ENCODE measurements at places on chromosomes 5 and 9.

DNA sequence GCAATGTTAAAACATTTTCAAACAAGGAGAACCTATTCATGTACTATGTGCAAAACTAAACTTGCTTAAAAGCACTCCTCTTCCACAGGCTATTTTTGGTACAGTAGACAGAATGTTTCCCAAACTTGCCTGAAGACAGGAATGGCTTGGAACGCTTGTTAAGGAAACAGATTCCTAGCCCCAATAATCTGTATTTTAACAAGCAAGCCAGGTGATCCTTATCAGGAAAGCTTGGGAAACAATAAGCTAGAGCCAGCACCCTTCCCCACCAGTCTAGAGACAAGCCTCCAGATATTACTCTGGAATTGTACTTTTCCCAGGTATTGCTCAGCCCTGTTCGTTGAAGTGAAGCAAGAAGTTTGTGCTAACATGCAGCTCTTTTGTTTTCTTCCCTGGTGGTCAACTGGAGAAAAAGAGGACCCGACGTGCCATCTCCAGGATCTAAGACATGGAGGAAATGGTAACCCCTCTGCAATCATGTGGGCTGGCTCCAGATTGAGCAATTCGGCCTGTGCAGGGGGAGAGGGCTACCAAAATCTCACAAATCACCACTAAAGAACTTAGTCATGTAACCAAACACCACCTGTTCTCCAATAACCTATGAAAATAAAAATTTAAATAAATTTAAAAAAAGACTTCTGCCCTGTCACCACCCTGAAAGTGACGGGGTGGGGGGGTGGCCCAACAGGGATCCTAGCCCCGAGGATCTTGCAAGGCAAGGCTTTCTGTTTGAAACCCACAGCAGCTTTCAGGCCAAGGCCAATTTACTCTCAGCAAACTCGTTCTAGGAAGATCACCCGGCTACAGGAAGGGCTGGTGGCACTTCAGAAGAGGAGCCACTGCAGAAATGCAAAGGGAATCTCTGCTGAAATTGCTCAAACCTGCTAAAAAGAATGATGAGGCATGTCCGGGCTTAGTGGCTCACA is 48.6 kb downstream of the SHB start:
- DNase-seq: no peak

- no peak for DNase-seq
Observed at GRCh38 chr5:104186100-104186499, 623.5 kb upstream of the NUDT12 start.

DNA sequence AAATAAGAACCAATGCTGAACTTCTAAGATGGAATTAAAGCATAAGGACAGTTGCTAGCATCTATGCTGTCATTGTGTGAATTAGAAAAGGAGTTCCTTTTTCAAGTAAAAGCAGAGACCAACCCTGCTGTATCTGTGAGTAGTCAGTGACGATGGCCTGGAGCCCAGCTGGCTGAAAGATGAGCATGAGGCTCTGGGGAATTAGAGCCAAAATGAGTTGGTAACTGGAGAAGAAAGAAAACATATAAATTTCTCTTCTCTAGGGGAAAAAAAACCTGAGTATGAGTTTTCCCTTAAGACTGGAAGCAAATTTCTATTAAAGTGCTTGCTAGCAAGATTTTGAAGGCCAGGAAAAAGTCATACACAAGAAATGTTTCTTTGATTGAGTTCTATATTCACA is 1.6 kb upstream of the SPZ1 start:
- peak; percentile 53 for DNase-seq

- no peak for DNase-seq
Observed at GRCh38 chr9:75454891-75455290, 366.6 kb downstream of the OSTF1 start.

GRCh38 chr9:126704157-126704891 is 90.6 kb downstream of the LMX1B start:
- peak; percentile 50 for DNase-seq

DNA sequence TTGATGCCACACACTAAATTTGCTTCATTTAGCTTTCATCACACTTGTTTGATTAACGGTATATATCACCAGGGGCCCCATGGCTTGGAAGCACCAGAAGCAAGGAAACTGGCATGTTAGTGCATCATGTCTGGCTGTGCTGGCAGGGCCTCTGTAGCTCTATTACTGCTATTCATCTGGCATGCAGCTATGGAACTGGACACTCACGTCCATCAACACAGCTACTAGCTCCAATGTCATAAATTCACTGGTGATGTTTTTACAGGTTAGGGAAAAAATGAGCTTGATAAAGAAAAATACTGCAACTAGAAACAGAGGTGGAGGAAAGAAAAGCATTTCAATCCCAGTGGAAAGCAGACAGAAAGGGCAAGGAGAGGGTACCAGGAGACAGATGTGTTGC is 343.2 kb downstream of the DEPDC1B start:
- peak; percentile 39 for DNase-seq

GRCh38 chr5:140821375-140822280 is at the start of gene PCDHA5:
Gene PCDHA5, plus strand, starts transcription at chr5:140821613.
- DNase-seq: no peak

- DNase-seq: no peak
Observed at GRCh38 chr9:83920469-83920926, 734 bp downstream of the KIF27 start.

All from BE2C (cell line).